Coronary artery (tissue), 2 donors: ENCODE measurements at places on chromosomes 1 and 21.

- DNase-seq, result no peak
Observed at GRCh38 chr1:69611316-69611715, 43.6 kb downstream of the LRRC7 start.

DNA sequence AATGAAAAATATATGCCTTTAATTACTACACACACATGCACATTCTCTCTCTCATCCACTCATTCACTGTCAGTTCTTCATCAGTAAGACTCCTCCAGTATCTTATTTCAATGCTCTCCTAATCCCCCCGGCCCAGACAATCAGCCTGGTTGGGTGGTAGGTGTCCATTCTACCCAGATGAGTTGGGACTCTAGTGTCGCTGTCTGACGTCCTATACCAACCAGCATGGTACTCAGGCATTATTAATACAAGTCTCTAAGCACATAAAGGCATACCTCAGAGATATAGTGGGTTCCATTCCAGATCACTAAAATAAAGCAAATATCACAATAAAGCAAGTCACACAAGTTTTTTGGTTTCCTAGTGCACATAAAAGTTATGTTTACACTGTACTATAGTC, 19.8 kb downstream of the NRIP1 start:
- no peak for DNase-seq

- DNase-seq, result no peak
Observed at GRCh38 chr1:13901597-13901996, 201.6 kb downstream of the PRDM2 start.

DNA sequence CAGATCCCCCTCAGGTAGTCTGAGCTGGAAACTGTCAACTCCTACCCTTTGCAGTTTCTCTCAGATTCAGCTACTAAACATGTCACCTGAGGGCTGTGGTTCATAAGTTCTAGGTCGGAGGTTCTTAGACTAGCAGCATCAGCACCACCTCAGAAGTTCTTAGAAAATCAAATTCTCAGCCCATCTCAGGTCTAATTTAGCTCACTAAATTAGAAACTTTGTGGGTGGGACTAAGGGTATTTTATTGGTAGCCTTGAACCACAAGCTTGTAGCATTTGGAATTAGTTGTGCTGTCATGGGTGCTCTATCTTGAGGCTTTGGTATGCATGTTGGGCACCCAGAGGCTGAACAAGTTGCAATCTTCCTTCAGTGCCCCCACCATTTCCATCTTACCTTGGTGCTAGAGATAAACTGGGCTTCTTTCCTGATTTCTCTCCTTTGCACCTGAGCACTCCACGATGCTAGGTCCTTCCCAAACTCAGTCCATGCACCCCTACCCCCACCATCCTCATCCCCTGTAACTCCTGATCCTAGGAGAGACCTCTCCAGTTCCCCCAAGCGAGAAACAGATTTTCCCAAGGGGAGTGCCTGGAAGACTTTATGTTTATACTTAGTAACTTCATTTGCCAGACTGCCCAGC, 54.2 kb downstream of the S1PR1 start:
- no peak for DNase-seq

DNA sequence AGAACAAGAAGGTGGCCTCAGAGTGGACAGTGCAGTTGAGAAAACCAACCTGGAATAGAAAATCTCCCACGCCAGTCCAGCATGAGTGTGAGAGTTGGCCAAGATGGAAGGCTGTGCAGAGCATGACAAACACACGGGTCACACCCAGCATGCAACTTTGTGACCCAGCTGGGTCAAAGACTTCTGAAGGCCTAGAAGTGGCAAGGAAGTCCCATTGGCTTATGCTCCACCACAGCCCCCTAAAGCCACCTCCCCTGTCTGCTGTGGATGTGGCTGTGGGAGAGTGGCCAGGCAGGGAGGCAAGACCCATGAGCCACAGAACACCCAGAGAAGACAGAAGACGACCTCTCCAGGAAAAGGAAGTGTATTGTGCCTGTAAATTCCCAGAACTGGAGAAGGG, 13.6 kb downstream of the BATF3 start:
- peak; percentile 49 for DNase-seq

- no peak for DNase-seq
Observed at GRCh38 chr1:77824694-77825093, 45.2 kb downstream of the MIGA1 start.

GRCh38 chr1:229756666-229757065, 130.6 kb downstream of the URB2 start:
- DNase-seq, result no peak

GRCh38 chr1:175317309-175317708, 124.7 kb upstream of the KIAA0040 start:
- DNase-seq, result no peak

- DNase-seq, result peak; percentile 75
Observed at GRCh38 chr1:179229214-179230140, at the start of gene ABL2. Gene ABL2 (minus strand): TSS chr1:179229677. CDS start chr1:179229397, 280 bp downstream.

DNA sequence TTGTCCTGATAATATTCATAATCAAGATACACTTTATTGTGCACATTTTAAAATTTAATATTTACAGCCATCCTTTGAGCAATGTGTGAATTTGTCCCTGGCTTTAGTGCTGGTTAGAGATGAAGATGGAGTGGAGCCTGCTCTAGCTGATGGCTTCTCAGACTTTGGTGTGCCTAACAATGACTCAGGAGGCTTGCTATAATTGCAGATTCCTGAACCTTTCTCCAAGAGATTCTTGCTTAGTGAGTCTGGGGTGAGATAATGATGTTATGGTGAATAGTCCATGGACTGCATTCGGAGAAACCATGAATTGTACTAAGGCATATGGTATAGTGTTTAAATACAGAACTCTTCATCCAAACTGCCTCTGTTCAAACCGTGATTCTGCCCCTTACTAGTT, 307.1 kb downstream of the PAPPA2 start:
- DNase-seq, result no peak
